ENCODE measurements at places on chromosomes 16 and 17.

- no peak for DNase-seq
These were observed 256.9 kb upstream of the PMFBP1 start for GRCh38 chr16:72428681-72429376.

DNA sequence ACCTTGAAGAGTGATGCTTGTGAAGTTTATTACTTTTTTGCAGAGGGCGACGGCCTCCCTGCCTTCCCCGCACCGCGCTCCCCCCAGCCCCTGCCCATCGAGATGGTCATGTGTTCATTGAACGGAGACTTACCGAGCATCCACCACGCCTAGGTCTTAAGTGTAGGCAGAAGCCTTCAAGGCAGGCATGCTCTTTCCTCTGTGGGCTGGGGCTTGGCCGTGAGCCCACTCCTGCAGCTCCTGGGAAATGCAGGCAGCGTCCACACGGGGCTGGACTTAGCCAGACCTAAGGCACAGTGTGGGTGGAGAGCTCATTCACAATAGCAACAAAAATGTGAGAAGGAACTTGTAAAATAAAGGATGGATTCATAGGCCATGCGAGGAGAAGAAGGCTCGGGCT, 19.2 kb downstream of the RNF213 start:
- DNase-seq = no peak

- DNase-seq = no peak
These were observed 763 bp downstream of the ZKSCAN2 start for GRCh38 chr16:25256695-25257469.

DNA sequence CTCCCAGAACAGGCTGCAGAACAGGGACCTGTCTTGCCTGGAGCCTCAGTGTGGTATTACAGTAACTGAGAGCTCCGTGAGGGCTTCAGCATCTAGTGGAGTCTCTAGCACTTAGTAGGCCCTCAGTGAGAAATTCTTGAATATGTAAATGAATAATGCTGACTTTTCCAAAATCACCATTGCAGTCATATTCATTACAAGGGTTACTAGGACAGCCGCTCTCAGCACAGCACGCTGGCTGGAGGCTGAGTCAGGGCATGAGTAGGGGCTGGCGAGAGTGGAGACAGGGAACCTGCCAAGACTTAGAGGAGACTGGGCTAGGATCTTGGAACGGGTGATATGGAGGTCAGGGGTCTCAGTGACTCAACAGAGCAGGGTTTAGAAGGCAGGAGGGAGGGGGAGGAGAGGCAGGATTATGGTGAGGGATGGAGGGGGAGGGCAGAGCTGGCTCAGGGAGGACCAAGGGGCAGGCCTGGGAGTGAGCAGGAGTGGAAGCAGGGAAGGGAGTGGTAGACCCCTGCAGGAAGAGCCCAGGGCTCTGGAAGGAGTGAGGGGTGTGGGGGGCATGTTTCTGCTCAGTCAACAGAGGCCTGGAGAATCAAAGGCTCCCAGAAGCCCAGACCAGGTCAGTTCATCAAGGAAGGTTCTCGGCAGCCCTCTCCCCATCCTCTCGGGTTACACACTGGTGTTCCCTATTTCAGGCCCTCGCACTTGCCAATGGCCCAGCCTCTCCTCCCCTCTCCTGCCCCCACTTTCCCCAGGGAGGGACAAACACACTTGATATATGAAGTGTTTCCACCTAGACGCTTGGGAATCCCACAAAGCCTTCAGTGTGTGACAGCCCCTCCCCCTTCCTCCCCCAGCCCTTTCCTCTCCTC, 42.3 kb downstream of the FZD2 start:
- DNase-seq = no peak

DNA sequence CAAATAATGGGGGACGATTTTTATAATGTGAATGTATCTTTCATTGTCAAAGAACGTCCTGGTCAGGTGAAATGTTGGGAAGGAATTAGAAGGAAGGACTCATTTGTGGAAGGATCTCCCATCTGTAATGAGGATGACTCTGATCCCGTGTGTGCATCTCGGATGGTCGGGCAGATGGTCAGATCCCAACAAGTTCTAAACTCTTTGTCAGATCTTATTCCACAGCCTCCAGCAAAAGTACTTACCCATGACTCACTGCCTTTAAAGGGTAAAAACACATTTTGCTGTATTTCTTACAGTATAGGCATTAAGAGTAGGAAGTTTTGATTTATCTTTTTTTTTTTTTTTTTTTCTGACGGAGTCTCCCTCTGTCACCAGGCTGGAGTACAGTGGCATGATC, 539 bp upstream of the KRTAP4-8 start:
- DNase-seq = no peak

DNA sequence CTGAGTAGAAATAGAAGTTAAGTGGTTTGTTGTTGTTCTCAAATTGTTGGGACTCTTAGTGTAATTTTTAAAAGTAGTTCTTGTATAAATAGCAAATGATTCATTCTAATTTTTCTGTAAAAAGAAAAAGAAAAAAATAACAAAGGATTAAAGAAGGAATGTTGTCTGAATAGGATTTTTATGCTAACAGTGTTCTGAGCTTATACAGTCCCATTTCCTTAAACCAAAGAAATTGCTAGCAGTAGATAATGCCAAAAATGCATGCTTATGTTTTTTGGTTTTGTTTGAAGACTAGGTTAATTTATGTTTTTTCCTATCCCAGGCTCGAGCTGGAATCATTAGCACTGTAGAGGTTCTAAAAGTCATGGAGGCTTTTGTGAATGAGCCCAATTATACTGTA, 44.7 kb upstream of the KPNB1 start:
- no peak for DNase-seq

Measured in skin of body (tissue), 3 donors.